ENCODE measurements at places on chromosomes 1 and 21. TPM values are rescaled to one million over a fixed set of nuclear protein-coding genes. Genes with fewer than 3 reads are reported as not detected.

NHLH1 gene
- total RNA-seq = 0.18 TPM

PDZK1IP1 gene
- not detected for total RNA-seq

NBPF4 gene
- not detected for total RNA-seq

TMEM269 gene
- total RNA-seq = 0.26 TPM

PRR9 gene
- not detected for total RNA-seq

ST6GALNAC3 gene
- 0.29 TPM for total RNA-seq

A3GALT2 gene
- not detected for total RNA-seq

PPM1J gene
- not detected for total RNA-seq

CCDC24 gene
- 0.65 TPM for total RNA-seq

CRYAA gene
- not detected for total RNA-seq

KLHDC7A gene
- total RNA-seq = not detected

MIXL1 gene
- total RNA-seq = not detected

BLACAT1 gene
- 0.30 TPM for total RNA-seq

ZFP69 gene
- total RNA-seq = 3.6 TPM

TMIGD3 gene
- total RNA-seq = not detected

All from activated naive CD4-positive, alpha-beta T cell treated with anti-CD3 and anti-CD28 coated beads, Interleukin-2, amount 10 ng/mL, durations not matched to agents 5 hours and 36 hours (primary cell).